Vagina (tissue), 2 donors: ENCODE measurements at places on chromosomes 5 and 9. TPM values are rescaled to one million over a fixed set of nuclear protein-coding genes. Genes with fewer than 3 reads are reported as not detected.

Gene TLR4
- 9.3 TPM for total RNA-seq

Gene NFIB
- 73.4 TPM for total RNA-seq

Gene RPS14
- 3,194 TPM for total RNA-seq

Gene GABRG2
- total RNA-seq, result 0.74 TPM

Gene BNC2
- 33.9 TPM for total RNA-seq

Gene ZNF483
- total RNA-seq, result 8.8 TPM
